Ascending aorta (tissue), 2 donors: ENCODE measurements at places on chromosomes 11 and 22. TPM values are rescaled to one million over a fixed set of nuclear protein-coding genes. Genes with fewer than 3 reads are reported as not detected.

Gene UPK3A
- total RNA-seq = not detected

Gene CD6
- not detected for total RNA-seq

Gene TTC28
- 24.5 TPM for total RNA-seq

Gene SLC35F2
- total RNA-seq = 5.4 TPM

Gene AIFM3
- not detected for total RNA-seq

Gene NLRP6
- total RNA-seq = not detected

Gene SCGB1C1
- total RNA-seq = not detected

Gene OR2AT4
- not detected for total RNA-seq

Gene TMEM191C
- total RNA-seq = not detected

DNA sequence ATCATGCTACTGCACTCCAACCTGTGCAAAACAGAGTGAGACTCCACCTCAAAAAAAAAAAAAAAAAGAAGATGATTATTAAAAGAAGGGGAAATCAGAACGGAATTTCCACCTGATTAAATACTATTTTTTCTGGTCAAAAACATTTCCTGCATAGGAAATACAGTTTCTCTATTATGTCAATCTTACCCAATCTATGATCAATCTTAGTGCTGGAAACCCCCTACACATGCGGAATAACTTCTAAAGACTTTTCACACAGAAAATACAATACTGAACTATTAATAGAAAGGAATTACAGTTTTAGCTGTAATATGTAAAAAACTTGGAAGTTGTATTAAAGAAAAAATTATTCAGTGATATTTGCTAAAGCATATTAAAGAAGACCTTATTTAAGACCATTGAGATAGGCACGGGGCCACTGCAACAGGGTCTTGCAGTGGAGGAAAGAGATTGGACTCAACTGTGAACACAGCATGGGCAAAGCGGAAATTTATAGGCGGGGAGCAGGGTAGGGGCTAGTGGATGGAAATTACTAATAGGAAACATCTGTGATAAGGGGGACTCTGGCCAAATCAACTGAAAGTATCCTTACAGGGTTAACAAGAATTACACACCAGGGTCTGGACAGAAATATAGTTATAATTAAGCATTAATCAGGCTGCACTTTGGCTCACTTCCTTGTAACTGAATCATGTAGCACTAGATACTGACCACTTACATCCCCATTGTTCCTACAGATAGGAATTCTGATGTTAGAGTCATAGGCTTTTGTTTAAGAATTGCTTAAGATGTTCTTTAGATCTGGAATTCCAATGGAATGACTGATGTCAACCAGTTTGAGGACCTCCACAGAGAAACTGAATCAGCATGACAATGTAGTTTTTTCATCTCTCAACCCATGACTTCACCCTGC, 411.5 kb upstream of the DDI1 start:
- no peaks in the 10 kb centered on the region for H3K36me3 ChIP-seq
- no peaks in the 10 kb centered on the region for H3K4me1 ChIP-seq
- no peak overlapping the region for H3K4me3 ChIP-seq
- no peaks in the 10 kb centered on the region for H3K27me3 ChIP-seq
- no peak for DNase-seq

DNA sequence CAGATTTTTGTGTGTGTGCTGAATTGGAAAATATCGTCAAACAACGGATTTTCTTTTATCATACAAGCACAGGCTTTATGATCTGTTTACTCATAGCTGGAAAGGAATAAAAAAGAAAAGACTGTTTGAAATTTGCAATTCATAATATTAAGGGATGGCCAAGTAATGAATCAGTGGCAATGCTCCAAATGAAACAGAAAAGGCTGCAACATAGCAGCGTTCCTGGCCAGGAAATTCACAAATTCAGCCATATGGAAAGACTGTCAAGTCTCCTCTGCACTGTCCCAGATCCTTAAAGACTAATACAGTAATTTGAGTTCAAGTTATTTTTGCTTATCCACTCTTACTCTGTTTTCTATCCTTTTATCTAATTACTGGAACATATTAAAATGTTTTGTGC, 98.2 kb downstream of the MSANTD4 start:
- H3K27ac ChIP-seq = no peak overlapping the region
- H3K36me3 ChIP-seq = no peaks in the 10 kb centered on the region

- H3K4me3 ChIP-seq = no peak overlapping the region
- no peaks in the 10 kb centered on the region for H3K27me3 ChIP-seq
- no peak for DNase-seq
- peaks cover 7% of the 10 kb centered on the region for H3K36me3 ChIP-seq
These were observed 79.3 kb downstream of the CYP2R1 start for GRCh38 chr11:14812757-14813156.

GRCh38 chr11:8812438-8812837, 98.6 kb upstream of the AKIP1 start:
- peak; percentile 33 for DNase-seq
- no peaks in the 10 kb centered on the region for H3K36me3 ChIP-seq
- H3K27ac ChIP-seq = peak overlapping the region; percentile 81
- H3K27me3 ChIP-seq = no peaks in the 10 kb centered on the region
- peaks cover 16% of the 10 kb centered on the region for H3K4me1 ChIP-seq

DNA sequence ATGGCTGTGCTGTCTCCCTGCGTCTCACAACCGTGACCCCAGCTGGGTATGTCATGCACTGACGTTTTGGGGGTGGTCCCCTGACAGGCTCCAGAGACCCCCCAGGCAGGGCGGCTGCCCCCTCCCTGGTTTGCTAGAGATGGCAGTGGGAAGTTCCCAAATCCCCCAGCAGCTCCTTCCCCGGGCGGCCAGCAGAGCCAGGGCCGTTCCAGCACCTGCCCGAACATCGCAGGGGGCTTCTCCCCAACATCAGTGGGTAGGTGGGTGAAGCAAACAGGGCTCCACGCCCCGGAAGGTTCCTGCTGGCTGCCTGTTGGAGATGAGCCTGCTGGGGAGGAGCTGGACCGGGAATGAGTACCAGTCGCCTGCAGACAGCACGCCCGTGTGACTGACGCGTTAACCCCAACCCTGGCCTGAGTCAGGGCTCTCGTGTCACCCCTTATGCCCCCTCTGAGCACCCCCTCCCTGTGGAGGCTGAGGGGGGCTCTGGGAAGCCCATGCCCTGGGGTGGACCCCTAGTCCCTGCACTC, 45.6 kb downstream of the GRAMD4 start:
- peaks cover 25% of the 10 kb centered on the region for H3K36me3 ChIP-seq
- H3K27me3 ChIP-seq = no peaks in the 10 kb centered on the region
- DNase-seq = no peak
- H3K4me1 ChIP-seq = no peaks in the 10 kb centered on the region

DNA sequence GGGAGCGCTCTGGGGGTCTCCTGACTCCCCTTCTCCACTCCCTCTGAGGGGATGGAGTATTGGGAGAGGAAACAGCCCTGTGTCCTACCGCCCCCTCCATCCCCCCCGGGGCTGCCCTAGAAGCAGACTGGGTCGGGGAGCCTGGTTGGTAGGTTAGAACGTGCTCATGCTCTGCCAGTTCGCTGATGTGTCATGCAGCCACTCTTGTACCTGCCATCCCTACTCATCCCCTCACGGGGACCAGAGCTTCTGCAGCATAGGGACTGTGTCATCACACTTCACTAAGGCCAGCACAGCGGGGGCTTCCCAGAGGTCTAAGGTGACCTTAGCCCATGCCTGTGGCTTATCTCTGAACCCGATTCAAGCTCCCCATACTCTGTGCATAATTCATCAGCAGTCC, 4.7 kb downstream of the KCNJ1 start:
- no peaks in the 10 kb centered on the region for H3K36me3 ChIP-seq
- no peak overlapping the region for H3K27ac ChIP-seq
- no peak for DNase-seq
- H3K4me3 ChIP-seq = no peak overlapping the region
- no peaks in the 10 kb centered on the region for H3K4me1 ChIP-seq

GRCh38 chr11:73335204-73335923, 27.3 kb downstream of the ARHGEF17 start:
- peaks cover 72% of the 10 kb centered on the region for H3K4me1 ChIP-seq
- H3K27ac ChIP-seq = peak overlapping the region; percentile 79
- no peaks in the 10 kb centered on the region for H3K27me3 ChIP-seq
- peaks cover 6% of the 10 kb centered on the region for H3K36me3 ChIP-seq
- H3K4me3 ChIP-seq = no peak overlapping the region

GRCh38 chr22:37088108-37088605, 21.4 kb downstream of the TMPRSS6 start:
- H3K4me3 ChIP-seq = no peak overlapping the region
- no peaks in the 10 kb centered on the region for H3K27me3 ChIP-seq
- DNase-seq = no peak
- no peaks in the 10 kb centered on the region for H3K36me3 ChIP-seq

- DNase-seq = peak; percentile 67
- peaks cover 19% of the 10 kb centered on the region for H3K4me1 ChIP-seq
- H3K36me3 ChIP-seq = no peaks in the 10 kb centered on the region
These were observed 39.0 kb downstream of the CSNK2A3 start for GRCh38 chr11:11313902-11314692.

DNA sequence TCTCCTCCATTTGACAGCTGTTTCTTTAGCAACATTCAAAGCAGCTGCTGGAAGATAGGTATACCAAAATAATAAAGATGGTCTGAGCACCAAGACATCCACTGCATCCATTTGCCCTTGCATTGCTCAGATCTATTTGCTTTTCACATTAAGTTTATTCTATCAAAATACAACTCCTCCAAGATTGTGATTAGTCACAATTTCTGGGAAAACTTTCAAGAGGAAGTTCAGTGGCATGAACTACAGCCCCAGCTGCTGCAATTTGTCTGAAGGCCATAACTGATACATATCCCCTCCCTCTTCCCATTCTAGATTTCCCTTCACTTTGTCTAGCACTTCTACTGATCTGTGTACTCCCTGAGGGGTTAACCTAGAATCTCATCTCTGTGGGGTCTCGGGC, 117.5 kb upstream of the CEP126 start:
- no peak overlapping the region for H3K4me3 ChIP-seq
- H3K27ac ChIP-seq = no peak overlapping the region
- no peak for DNase-seq

DNA sequence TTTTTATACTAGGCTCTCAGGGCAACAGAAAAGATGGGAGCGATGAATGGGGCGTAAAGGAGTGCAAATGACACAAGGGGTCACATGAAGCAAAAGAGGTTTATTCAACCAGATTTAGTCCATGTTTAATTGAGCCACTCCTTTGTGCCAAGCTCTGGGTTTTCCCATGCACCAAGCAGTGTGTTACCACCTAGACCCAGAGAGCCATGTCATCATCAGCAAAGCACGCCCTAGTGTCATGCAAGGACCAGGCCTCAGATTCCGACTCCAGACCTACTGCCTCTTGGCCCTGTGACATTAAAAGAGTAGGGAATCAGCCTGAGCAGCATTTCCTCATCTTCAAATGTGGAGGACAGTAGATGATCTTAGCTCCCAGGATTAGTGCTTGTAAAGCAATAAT, 1.1 kb upstream of the IGLL5 start:
- DNase-seq = peak; percentile 0
- H3K4me1 ChIP-seq = no peaks in the 10 kb centered on the region
- no peaks in the 10 kb centered on the region for H3K36me3 ChIP-seq
- H3K4me3 ChIP-seq = no peak overlapping the region

GRCh38 chr11:108111126-108111525, 10.2 kb upstream of the ACAT1 start:
- DNase-seq = no peak
- H3K27ac ChIP-seq = no peak overlapping the region
- H3K4me3 ChIP-seq = no peak overlapping the region
- no peaks in the 10 kb centered on the region for H3K4me1 ChIP-seq

GRCh38 chr11:95531116-95531515, 258.5 kb downstream of the FAM76B start:
- H3K27me3 ChIP-seq = no peaks in the 10 kb centered on the region
- H3K36me3 ChIP-seq = no peaks in the 10 kb centered on the region
- H3K4me3 ChIP-seq = no peak overlapping the region
- no peaks in the 10 kb centered on the region for H3K4me1 ChIP-seq
- H3K27ac ChIP-seq = no peak overlapping the region
- DNase-seq = no peak

DNA sequence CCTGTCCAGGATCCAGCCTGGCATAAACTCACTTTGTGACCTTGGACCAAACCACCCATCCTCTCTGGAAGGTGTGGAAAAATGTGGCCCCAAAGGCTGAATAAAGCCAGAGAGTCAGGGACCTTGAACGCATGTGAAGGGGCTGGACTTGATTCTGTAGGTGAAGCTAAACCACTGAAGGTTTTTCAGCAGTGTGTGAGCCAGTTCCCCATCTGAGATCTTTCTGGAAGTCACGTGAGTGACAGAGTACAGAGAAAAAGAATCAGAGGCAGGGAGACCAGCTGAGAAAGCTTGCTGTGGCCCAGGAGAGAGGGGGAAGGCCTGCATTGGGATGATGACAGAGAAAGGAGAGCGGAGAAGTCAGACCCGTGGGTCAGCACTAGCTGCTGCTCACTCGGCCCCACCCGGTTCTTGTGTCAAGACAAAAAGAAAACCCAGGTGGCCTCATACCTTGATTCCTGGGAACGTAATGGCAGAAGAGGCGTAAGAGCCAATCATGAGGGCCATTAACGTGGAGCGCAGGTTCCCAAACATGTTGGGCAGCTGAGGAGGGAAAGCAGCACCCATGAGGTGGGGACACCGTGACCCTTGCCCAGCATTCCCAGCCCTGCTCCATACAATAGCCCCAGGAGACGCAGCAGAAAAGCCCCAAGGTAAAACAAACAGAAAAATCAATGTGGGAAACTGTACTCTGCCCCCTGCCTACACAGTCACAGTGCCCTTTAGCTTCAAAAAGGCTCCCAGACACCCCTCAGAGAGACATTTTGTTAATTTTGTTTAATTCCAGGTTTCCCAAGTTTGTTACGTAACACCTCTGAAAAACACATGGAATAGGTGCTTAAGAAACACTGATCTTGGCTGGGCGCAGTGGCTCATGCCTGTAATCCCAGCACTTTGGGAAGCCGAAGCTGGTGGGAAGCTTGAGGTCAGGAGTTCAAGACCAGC, 17.9 kb downstream of the SLC43A1 start:
- H3K4me1 ChIP-seq = peaks cover 4% of the 10 kb centered on the region
- H3K27ac ChIP-seq = no peak overlapping the region
- no peaks in the 10 kb centered on the region for H3K27me3 ChIP-seq
- no peak overlapping the region for H3K4me3 ChIP-seq
